ENCODE measurements at places on chromosomes 6 and 20.

DNA sequence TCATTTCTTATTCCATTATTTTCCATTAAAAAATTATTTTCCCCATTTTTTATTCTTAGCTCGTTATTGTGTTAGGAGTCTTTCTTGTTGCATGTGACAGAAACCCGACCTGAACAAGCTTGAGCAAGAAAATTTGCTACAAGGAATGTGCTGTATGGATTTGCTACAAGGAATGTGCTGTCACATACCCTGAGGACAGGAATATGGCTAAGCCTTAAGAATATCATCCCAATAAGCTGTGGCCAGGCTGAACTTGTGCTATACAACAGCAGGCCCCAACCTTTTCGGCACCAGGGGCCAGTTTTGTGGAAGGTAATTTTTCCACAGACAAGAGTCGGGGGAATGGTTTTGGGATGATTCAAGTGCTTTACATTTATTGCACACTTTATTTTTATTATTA, 114.0 kb downstream of the TRMT11 start:
- DNase-seq: no peak

- no peak for DNase-seq
Observed at GRCh38 chr6:149964308-149965193, 808 bp downstream of the ULBP1 start.

- DNase-seq: no peak
Observed at GRCh38 chr20:56829788-56830385, 200.8 kb downstream of the TFAP2C start.

DNA sequence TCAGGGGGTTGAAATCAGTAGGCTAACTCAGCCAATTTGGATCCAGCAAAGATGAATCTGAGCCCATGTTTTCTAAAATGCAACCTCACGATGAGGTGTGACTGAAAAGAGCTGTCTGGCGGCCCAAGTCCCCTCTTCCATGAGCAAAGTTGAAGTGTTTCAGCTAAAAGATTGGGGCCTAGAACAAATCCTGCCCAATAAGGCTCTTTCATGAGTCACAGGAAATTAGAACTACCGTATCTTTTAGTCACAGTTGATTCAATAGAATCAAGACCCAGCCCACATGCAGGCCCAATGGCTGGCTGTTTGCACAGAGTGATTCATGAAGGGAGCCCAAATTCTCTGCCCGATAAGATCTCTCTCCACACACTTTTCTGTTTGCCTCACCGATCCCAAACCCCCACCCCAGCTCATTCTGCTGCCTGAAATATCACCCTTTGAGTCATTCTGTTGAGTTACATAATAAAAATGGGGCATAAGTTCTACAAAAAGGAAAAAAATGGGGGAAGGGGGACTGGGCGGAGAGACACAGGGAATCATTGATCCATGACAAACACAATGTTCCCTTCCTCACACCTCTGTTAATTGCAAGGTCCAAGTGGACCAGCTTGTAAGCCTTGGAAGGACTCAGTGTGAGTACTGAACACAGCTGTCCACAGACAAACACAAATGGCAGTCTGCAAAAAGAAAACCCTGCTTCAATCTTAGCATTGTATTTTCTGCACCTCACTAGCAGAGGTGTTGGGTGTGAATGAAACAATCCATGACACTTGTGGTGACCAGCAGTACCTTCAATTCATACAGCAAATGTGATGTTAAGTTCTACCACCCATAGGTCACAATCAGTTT, 13.8 kb downstream of the FOXQ1 start:
- DNase-seq: no peak

DNA sequence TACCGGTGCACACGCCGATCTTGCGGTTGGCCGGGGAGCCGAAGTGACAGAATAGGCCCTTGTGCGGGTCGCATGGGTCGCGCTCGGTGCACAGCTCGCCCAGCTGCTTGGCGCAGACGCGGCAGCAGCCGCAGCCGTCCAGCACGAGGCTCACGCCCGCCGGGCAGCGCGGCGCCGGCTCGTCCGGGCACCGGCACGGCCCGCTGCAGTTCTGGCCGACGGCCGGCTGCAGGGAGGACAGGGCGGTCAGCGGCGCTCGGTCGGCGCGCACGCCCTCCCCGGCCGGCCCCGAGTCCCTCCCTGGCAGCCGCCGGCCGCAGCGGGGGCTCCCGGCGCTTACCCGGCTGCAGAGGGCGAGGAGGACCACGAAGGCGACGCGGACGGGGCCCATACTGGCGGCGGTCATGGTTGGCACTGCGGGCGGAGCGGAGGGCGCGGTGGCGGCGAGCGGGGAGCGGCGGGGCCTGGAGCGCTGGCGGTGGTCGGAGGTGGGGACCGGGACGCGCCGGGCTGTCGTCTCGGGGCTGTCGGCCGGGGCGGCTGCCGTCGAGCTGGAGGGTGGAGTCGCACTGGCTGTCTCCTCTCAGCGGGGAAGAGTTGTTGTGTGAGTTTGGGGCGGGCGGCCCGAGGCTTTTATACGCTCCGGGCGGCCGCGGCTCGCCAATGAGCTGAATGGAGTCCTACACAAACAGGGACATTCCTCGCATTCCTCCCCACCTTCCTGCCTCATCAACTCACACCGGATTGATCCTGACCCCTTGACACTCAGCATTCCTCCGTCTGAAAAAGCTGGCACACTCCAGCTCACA, at the start of gene CCN2:
Gene CCN2 (minus strand): TSS at position 606 of the 809 bp plus-strand sequence. CDS start 200 bp downstream, at position 406.
- DNase-seq: no peak
